ENCODE measurements at places on chromosomes 1 and 21.
A peak's percentile ranks its signal among the peaks of the same experiment; 100 is the strongest.

GRCh38 chr21:28159396-28159795 is 833.3 kb downstream of the LTN1 start:
- DNase-seq, result no peak

DNA sequence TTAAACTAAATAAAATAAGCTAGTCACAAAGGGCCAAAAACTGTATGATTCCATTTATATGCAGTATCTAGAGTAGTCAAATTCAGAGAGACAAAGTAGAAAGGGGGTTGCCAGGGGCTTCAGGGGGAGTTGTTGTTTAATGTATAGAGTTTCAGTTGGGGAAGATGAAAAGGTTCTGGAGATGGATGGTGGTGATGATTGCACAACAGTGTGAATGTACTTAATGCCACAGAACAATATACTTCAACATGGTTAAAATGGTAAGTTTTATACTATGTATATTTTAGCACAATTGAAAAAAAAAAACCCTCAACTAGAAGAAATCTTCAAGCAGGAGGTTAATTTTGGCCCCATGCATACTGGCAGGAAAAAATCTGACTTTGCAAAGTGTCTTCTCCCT is 24.3 kb downstream of the VAV3 start:
- DNase-seq, result no peak

DNA sequence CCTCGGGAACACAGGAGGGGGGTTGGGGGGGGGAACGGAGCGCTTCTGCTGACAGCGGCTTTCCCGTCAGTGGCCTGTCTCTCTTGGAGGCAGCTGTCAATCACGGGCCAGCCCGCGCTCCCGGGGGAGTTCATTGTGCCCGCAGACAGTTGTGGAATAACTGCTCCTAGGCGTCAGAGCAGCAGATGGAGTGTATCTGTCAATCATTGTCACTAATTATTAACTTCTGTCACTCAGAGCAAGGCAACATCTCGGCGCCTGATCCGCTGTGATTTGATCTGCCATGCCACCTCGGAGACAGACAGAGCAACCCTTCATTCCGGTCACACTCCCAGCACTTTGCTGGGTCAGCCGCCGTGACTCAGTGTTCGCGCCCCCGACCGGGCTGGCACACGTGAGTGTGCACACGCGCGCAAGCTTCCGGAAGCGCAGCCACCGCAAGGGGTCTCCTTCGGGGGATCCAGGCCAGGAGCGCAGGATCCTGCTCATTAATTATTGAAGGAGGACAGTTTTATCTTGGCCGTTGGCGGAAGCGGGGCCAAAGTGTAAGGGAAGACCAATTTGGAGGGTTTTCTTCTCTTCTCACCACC is 75.8 kb downstream of the RRAGC start:
- DNase-seq, result no peak

- DNase-seq, result no peak
These were observed 107.8 kb downstream of the TMEM53 start for GRCh38 chr1:44566281-44567046.

DNA sequence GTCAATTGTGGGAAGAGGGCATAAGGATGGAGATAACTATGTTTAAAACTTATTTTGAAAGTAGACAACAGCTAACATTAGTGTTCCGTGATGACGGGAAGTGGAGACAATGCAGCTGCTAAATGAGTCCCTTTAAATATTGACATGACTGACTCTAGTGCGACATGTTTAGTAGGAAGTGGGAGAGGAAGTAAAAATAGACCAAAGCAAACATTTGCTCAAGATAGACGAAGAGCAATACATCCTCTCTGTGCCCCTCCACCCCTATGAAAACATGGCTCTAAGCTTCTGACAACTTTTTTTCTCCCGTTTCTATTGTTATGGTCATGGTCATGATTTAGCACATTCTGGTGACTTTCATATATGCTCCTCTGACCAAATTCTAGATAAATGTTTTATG is 60.0 kb upstream of the HMCN1 start:
- DNase-seq, result no peak

DNA sequence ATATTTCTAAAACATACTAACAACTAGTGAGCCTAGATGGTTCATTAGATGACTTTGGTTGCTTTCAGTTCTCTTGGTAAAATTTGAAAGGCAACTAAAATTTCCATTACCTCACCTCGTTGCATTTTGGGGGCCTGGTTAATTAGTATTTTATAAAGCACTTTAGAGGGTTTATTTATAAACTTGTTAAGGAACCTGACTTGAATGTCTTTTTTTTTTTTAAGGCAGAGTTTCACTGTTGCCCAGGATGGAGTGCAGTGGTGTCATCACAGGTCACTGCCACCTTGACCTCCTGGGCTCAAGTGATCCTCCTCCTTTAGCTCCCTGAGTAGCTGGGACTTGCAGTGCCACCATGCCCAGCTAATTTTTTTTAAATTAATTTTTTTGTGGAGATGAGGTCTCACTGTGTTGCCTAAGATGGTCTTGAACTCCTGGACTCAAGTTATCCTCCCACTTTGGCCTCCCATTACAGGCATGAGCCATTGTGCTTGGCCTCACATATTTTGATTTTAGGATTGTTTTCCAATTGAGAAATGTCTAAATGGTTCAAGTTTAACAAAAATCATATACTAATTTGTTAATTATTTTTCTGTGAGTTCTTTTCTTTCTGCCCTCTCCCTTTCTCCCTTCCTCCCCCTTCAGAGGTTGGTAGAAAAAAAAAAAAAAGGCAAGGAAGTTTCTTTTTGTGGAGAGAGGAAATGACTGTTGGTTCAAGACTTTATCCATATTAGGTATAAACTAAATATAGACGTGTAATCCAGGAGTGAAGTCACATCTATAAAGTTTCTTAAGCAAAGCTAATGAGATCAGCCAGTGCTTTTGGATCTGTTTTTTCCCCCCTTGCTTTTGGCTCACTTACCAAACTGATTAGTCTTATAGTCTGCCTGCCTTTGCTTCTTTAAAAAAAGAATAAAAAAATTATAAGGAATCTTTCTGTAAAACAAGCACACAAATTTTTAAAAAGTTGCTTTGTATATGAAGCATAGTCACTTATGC is 24.7 kb downstream of the CLIC4 start:
- no peak for DNase-seq

DNA sequence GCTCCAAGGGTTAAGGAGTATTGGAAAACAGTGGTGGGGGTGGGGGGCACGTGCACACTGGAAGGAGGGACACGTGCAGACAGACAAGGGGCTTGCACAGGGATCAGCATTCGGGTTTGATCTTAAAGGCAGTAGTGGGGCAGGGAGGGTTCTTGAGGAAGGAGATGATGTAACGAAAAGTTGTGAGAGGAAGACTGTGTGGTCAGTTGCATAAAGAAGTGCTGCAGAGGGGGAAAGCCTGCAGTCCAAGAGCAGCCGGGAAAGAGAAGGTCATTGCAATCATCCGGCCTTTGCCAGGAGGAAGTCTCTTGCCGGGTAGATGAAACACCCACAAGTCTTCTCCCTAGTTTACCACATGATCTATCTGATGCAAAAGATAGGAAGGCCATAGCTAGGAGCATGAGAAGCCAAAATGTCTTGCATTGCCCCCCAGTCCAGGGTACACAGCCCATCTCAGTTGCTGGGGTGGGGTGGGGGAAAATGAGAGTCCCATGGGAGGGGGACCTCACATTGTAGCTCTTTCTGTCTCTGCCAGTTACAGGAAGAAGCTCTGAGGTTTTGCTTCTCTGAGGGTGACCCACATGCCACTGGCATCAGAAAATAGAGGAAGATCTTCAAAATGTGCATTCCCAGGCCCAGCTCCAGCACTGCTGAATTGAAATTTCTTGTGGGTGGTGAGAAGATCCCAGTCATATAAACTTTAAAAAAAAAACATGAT is 202.5 kb upstream of the RAB4A start:
- DNase-seq, result no peak

DNA sequence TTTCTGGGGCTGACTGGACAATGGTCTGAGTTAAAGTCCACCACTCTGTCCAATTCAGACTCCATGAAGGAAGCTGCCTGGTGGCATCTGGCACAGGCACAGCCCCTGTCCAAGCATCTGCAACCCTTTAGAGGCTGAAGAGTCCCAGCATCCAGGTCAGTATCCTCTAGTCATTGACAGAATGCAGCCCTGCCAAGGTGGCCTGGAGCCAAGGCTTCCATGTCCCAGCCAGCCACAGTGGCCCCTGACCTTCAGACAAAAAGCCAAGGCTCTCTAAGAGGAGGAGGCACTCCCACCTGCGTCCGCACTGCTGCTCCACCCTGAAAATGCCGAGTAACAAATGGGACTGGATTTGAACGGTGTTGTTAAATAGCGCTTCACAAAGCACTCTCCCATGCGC is 49.4 kb downstream of the KCNN3 start:
- no peak for DNase-seq

DNA sequence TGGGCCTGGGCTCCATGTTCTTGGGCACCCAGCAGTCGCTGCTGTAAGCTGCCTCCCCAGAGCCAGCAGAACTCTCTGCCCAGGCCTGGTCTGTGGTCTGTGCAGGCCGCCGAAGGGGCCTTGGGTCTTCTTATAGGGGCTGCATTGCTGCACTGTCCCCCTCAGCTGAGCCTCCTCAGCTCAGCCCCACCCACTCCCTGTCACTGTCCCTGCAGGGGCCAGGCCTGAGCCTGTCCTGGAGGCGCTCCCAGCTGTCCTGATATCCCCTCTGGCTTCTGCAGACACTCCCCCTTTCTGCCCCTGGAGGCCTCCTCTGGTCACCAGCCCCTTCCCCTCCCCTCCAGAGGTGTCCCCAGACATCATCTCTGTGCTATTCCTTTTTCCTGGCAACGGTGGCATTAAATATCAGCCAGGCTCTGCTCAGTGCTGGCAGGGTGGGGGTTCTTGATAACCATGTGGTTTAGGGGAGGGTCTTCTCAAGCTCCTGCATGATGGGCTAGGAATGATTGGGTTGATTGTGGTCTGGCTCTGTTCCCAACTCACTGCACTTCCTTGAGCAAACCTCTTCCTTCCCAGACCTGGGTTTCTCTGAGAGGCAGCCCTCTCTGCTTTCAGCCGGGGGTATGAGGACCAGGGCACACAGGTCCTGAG is 3.7 kb upstream of the FOXO6 start:
- no peak for DNase-seq

DNA sequence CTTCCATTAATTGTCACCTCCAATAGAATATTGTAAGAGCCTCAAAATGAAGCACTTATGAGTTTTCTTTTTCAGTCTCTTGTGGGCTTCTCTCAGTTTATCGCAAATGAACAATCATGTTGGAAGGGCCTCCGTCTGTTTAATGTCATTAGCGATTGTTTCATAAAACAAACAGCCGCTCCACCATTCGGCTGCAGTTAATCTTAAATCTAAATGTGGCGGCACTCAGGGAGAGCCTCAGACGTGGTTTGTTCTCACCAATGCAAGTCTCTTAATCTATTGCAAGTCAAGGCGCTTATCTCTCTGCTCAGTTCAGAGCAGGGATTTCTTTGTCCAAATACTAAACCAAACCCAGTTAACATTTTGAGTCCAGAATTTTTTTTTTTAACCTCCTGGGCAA is 34.9 kb upstream of the ESRRG start:
- no peak for DNase-seq

DNA sequence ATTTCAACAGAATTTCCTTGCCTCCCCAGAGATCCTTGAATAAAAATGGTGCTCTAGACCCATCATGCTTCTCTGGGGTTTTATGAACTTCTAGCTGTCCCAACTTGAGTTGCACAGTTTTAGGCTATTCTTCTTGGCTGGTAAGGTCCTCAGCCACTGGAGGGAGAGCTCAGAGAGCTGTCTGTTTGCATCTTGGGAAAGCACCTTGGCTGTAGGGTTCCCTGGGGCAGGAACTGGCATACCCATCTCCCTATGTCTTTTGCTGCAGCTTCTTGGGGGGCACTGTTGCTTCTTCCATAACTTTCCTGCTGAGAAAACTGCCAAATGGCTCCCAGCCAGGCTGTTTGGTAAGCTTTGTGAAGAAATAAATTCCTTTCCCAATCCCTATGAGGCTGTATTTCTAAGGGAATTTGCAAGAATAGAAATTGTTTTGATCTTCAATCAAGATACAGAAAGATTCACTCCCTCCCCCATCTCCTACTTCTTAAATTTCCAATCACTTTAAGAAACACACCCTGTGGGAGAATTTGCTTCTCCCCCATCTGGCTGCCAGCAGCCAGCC is 8.2 kb upstream of the FMOD start:
- no peak for DNase-seq

DNA sequence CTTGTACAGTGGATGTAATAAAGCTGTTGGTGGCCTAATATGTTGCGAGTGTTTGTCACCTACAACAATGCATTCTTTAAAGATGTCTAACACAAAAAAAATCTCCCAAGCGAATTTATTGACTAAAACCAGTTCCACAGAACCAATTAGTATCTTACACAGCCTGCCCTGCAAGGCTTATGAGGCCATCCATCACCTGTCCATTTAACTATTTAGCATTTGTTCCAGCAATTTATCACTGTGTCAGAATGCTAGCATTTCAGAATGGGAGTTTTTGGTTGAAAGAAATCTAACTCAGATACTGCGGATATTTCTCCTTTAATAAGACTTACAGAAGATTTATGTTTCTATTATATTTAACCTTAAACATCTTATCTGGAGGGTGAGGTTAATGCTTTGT is 831.1 kb upstream of the PRMT6 start:
- DNase-seq, result no peak

DNA sequence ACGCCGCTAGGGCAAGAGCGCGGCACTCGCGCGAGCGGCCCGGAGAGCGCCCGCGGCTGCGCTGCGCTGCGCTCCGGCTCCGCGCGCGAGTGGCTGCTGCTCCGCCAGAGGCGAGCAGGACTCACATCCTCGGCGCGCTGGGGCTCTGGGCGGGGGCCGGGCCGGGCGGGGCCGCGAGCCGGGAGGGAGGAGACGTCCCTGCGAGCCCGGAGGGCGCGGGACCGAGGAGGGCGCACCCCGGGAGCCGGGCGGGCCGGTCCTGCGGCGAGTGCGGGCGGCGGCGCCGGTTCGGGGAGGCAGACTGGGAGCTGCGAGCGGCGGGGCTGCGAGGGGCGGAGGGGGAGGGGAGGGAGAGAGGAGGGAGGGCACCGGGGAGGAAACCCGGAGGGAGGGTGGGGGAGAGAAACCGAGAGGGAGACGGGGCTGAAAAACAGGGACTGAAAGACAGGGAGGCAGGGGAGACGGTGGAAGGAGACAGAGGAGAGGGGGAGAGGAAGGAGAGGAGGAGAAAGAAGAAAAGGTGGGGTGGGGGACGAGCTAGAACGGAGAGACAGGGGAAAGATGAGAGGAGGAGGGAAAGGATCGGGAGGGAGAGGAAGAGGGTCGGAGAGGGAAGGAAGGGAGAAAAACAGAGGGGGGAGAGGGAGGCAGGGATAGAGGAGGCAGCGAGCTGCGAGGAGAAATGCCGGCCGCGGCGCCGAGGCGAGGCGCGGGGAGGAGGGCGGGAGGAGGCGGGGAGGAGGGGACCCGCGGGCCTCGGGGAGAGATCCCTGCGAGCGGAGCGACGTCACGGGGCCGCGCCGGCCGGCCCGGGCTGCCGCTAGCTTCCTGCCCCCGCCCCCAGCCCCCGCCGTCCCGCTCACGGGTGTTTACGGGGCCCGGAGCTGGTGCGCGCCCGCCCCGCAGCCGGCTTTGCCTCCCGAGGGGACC is at the start of gene CAMK2N1:
Gene CAMK2N1, minus strand, starts transcription at position 684 of the 930 bp plus-strand sequence. CDS start 831 bp downstream, outside the sequence.
- peak; percentile 24 for DNase-seq

- DNase-seq, result no peak
These were observed 63.5 kb upstream of the C1orf174 start for GRCh38 chr1:3963554-3963953.

- DNase-seq, result no peak
These were observed 14.2 kb downstream of the THRAP3 start for GRCh38 chr1:36238433-36238832.

GRCh38 chr1:53678507-53678906 is 60.5 kb downstream of the GLIS1 start:
- DNase-seq, result no peak

- no peak for DNase-seq
These were observed 14.1 kb upstream of the A3GALT2 start for GRCh38 chr1:33335020-33335419.

- DNase-seq, result no peak
These were observed 210.2 kb downstream of the LRRC7 start for GRCh38 chr1:69777971-69778370.
